Left ventricle myocardium superior (tissue), 1 donor: ENCODE measurements at places on chromosomes 6 and 20.
A peak's percentile ranks its signal among the peaks of the same experiment; 100 is the strongest.

GRCh38 chr20:31485450-31486339 lies 10.6 kb downstream of the REM1 start:
- peak; percentile 79 for DNase-seq

- DNase-seq: no peak
These were observed 61.4 kb upstream of the UFL1 start for GRCh38 chr6:96460052-96460700.

DNA sequence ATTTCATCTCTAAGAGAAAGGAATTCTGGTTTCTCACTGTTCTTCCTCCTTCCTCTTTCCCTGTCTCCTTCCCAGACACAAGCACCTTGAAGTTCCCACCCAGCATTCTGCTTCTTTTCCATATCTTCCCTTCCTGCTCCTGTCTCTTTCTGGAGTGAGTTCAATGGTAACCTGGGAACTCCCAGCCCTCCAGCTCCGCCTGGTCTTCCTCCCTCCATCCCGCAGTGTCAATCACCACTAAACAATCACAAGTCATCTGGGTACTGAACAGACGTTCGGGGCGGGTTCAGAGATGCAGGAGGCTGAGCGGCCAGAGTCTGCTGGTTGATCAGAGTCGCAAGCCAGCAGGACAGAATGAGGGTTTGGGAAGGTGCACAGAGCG lies 7.7 kb downstream of the TTBK1 start:
- no peak for DNase-seq

DNA sequence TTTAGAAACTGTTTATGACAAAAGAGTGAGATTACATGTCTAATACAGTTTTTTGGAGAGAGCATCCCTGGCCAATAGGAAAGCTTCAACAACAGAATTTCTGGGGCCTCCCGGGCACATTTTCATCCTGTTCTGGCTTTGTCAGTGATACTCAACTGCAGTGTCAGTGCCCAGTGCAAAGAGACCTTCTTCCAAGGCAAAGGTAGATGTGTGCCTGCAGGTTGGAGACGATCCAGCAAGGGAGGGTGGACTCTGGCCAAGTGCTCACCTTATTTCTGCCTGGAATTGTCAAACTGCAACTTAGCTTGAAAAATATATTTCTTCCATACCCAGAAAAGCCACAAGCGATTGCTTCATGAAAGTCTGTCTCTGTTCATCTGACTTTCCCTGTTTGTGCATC lies 211.6 kb upstream of the SNX9 start:
- no peak for DNase-seq

GRCh38 chr20:3483784-3484183 lies 13.0 kb downstream of the ATRN start:
- no peak for DNase-seq

DNA sequence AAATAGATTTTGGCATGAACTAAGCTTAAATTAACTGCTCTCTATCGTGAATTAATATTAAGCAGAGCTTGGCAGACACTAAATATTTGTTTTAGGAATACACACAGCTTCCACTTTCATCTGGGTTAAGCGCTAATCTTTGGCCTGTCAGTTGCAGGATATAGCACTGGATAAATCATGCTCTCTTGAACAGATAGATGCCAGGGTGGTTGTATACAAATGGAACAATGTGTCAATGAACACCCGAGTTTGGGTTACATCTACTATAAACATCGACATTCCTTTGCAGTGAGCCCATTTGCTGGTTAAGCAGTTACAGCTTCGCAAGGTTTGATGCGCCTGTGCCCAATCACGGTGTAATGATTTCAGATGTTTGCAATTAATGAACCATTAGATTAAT lies 338.2 kb upstream of the ZFP64 start:
- DNase-seq: no peak

DNA sequence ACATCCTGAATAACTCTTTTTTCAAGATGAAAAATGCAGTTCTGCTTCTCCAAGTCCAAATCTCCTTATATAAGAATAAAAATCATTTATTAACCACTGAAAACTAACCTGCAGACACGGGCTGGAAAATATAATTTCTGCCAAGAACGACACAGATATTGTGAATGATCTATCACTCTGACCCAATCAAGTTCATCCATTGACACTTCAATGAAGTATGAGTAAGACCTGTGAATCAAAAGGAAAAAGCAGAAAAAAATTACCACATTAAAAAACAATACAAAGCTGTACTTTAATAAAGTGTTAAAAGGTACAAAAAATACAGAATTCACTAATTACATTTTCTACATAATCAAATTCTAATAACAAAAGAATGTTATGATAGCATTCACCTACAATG lies 62.2 kb downstream of the BTBD9 start:
- DNase-seq: no peak

DNA sequence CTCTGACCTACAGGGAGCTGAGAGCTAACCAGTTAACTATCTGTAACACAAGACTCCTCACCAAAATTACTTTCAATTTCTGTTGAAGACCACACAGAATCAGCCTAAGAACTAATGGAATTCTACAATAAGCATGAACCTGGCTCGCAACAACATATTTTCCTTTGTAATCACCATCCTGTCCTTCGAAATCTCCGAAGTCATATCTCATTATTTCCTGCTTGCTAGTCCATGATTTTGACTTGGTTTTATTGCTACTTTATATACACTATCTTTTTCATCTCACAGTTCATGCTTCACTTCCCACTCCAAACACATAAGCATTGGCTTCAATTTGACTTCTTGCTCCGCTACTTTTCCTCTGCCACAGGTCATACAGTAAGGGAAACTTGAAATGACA lies 405.8 kb upstream of the FKBP1C start:
- DNase-seq: no peak
